ENCODE measurements at places on chromosomes 4 and X.

- DNase-seq, result peak; percentile 35
Measured at GRCh38 chrX:103585411-103586313, at the start of gene TCEAL4. Gene TCEAL4, plus strand, starts transcription at chrX:103585515. Its CDS starts 1,161 bp downstream, at chrX:103586676.

DNA sequence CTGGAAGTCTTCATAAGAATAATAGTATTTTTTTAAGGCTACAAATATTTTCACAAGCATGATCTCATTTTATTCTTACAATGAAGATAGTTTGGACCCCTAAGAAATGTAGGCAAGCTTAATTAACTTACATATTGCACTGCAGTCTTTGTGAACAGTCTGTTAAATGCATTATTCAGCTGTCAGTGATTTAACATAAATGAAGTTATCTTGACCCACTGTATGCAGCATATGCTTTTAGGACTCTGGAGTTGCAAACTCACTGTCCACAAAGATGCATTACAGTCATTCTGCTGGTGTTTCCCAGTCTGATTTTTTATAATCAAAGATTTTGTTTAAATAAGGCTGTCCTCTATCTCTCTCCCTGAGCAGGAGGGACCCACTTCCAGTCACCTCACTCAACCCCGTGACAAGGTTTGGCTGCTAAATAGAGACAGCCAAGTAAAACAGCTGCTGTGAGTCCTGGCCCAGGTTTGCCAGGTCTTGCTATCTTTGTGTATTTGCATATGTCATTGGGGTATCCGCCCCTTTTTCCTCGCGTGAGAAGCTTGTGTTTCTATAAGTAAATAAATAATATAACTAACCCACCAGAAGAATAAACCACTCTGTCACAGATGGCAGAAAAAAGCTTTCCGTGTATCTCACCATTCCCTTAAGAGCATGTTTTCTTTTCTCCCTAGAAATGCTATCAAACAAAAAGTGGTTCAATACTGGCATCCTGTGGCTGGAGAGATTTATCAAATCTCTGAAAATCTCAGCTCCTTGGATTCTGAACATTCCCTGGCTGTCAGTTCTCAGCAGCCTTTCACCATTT, 67.0 kb downstream of the SLC7A11 start:
- DNase-seq, result no peak

GRCh38 chr4:166324321-166324720, 451.3 kb downstream of the TLL1 start:
- no peak for DNase-seq

DNA sequence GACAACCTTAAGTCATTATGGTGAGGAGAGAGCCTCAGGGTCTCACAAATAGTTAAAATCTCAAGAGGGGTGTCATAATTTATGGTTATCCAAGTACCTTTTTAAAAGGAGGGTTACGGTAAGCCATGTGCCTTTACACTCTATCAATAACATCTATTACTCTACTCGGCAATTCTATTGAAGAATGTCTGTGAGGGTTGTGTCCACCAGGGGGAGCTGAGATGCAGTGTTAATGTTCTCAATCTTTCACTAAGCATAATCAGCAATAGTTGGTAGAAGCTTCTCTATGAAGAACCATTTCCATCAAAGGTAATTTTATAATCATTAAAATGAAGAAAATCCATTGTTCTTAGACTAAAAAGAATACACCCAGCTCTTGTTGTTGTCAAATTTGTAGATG, 457.4 kb downstream of the CENPC start:
- no peak for DNase-seq

GRCh38 chrX:110257889-110258288, 60.0 kb downstream of the AMMECR1 start:
- DNase-seq, result no peak

- no peak for DNase-seq
Measured at GRCh38 chrX:10110316-10110935, 46.3 kb upstream of the CLCN4 start.

- no peak for DNase-seq
Measured at GRCh38 chr4:13117185-13117584, 367.0 kb downstream of the RAB28 start.

- DNase-seq, result no peak
Measured at GRCh38 chr4:111127841-111128240, 505.0 kb upstream of the PITX2 start.

- DNase-seq, result no peak
Measured at GRCh38 chrX:31038575-31039326, 33.1 kb downstream of the FTHL17 start.

DNA sequence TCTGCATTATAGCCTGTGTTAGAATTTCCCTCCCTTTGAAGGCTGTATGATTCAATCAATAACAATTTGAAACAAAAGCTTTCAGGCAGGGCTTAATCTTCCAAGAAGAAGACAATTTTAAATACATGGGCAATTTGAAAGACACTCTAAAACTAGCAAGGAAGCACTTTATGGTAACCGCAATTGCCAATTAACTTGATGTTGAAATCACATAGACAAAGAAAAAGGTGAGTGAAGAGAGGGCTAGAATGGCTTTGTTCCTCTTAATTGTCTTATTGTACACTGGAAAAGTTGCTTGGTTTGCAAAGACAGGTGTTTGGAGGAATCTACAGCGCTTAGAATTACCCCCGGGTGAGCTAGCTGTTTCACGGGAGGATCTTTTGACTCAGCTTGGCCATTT, 74.4 kb upstream of the PRKX start:
- no peak for DNase-seq

DNA sequence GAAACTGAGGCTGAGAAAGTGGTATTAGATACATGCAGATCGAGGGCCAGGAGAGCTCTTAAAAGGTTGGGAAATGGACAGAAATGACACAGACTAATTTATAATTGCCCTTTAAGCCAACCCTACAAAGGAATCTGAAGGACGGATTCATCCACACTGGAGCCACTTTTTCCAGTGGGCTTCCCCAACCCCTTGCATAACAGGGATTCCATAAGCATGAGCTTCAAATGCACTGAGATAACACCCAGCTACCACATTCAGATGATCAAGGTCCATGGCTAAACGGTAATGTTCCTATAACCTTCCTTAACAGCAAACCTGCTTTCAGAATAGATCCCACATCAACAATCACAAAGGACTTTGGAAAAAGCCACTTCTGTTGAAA, 34.2 kb downstream of the PLAC1 start:
- DNase-seq, result no peak

DNA sequence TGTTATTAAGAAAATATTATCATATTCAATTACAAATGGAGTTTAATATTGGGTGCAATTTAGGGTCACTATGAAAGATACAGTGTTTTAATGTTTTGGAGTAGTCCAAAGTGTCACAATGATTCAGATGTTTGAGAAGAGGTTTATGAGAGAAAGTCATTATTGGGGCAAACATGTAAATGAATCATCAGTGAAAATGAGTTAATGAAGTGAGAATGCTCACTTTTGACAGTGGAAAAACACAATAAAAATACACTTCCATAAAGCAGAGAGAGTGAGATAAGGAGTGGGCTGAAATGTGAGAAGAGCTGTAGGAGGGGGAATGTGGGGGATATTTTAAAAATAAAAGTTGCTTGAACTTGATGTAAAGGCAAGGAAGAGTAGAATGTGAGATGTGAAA, 957.1 kb downstream of the PCDH18 start:
- DNase-seq, result no peak

- DNase-seq, result no peak
Measured at GRCh38 chr4:93605163-93605562, 223.4 kb upstream of the ATOH1 start.

- no peak for DNase-seq
Measured at GRCh38 chr4:30103455-30103854, 616.7 kb upstream of the PCDH7 start.

- DNase-seq, result no peak
Measured at GRCh38 chrX:20571611-20572010, 304.9 kb upstream of the RPS6KA3 start.

All from occipital lobe (tissue), 3 donors.